ENCODE measurements at places on chromosomes 1 and 21. TPM values are rescaled to one million over a fixed set of nuclear protein-coding genes. Genes with fewer than 3 reads are reported as not detected.

Gene BTBD8
- total RNA-seq = 0.86 TPM

Gene IVL
- not detected for total RNA-seq

DNA sequence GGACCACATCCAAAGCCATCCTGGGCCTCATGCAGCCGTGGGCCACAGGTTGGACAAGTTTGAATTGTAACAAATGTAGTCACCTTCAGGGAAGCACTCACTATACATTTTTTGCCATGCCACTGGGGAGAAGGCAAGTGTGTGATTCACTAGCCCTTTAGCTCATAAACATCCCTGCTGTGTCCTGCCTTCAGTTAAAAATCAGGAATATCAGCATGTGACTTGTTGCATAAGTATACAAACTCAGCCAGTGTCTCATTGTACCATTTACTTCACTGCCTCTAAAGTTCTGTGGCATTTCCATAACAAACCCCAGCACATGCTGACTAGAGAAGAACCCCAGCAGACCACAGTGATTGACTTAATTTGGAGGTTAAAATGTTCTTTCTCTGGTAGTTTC is 142.0 kb upstream of the C1orf105 start:
- no peak for DNase-seq
- no peak overlapping the region for H3K27ac ChIP-seq
- no peaks in the 10 kb centered on the region for H3K36me3 ChIP-seq
- no peak overlapping the region for H3K4me3 ChIP-seq

GRCh38 chr1:107003972-107004371 is 52.5 kb upstream of the PRMT6 start:
- no peaks in the 10 kb centered on the region for H3K4me1 ChIP-seq
- no peak overlapping the region for H3K27ac ChIP-seq
- DNase-seq = no peak
- no peaks in the 10 kb centered on the region for H3K36me3 ChIP-seq
- H3K4me3 ChIP-seq = no peak overlapping the region

Gene MX2
- total RNA-seq = 31.0 TPM

DNA sequence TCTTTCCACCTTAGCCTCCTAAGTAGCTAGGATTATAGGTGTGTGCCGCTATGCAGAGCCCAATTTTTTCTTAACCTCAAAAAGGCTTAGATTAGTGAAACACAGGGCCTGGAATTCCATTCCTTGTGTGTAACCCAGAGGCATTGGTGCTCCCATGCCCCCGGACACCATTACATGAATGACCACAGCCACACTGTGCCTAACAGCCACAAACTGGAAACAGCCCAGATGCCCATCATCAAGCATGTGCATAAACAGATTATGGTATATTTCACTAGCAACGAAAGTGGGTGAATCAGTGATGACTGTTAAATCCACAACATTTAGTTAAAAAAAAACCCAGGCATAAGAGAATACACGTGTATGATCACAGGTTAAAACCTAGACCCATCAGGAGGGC is 24.4 kb downstream of the ADAM30 start:
- no peaks in the 10 kb centered on the region for H3K27me3 ChIP-seq
- no peak overlapping the region for H3K27ac ChIP-seq
- DNase-seq = no peak
- H3K4me3 ChIP-seq = no peak overlapping the region
- H3K4me1 ChIP-seq = no peaks in the 10 kb centered on the region

DNA sequence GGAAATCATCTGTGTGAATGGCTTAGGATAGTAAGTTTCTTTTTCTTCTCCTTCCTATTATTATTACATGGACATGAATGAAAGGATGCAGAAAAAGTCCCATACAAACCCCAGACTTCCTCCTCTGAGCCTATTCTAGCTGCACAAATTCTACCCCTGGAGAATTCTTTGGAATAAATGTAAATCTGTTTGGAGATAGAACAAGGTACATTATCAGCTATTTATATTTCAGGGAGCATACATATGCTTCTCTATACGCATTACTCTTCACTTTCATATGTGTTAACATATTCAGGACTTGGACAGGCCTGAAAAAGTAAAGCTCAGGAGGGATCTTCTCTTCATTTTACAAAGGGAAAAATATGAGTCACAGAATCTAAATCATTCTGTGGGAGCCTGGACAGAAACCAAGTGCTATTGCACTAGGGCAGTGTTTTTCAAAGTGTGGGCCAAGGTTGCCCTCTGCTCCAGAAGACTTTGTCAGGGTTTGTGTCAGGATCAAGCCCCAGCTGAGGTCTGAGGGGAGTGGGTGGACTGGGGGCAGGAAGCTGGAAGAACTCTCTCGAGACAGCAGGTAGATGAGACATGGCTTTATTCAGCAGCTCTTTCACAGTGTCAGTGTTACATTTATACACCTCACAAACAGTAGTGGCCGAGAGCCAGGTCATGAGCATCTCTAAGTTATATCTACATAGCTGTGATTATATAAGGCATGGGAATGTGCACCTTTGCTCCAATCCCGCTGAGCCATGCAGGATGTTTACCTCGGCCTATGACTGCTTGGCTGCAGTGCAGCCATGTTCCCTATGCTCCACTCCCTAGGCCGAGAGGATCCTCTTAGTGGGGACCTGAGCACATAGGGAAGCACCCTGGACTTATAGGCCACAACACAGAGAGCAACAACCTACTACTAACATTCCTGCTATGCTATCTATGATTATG is 114.3 kb downstream of the GDAP2 start:
- no peak for DNase-seq
- no peaks in the 10 kb centered on the region for H3K36me3 ChIP-seq
- H3K27ac ChIP-seq = no peak overlapping the region
- no peaks in the 10 kb centered on the region for H3K27me3 ChIP-seq
- H3K4me1 ChIP-seq = no peaks in the 10 kb centered on the region

- no peaks in the 10 kb centered on the region for H3K27me3 ChIP-seq
- no peak overlapping the region for H3K4me3 ChIP-seq
- no peaks in the 10 kb centered on the region for H3K36me3 ChIP-seq
These were observed 141.4 kb downstream of the GDAP2 start for GRCh38 chr1:117788014-117788413.

Gene LCE2B
- not detected for total RNA-seq

Measured in Karpas-422 (cell line).